ENCODE measurements at places on chromosomes 13 and 19. TPM values are rescaled to one million over a fixed set of nuclear protein-coding genes. Genes with fewer than 3 reads are reported as not detected.

The SRRM5 gene
- total RNA-seq, result 0.46 TPM

DNA sequence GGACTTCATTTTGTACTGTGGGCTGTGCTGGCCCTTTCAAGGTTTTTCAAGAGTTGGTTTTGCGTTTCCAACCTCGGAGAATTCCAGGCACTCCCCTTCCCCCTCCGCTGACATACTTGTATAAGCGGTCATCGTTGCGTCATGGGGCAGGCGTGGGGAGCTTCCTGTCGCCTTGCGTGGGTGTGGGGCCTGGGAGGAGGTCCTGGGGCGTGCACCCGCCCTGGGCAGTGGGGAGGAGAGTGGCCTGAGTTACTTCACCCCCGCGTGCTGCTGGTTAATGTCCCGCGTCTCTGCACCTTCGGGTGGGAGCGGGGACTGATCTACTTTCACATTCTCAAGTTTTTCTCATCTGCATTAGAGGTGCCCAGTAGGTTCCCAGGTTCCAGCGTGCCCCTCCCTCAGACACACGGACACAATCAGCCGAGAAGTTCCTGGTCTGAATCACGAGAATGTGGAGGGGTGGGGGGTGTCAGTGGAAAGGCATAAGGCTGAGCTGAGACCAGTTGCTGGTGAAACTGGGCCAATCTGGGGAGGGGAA, 4.1 kb downstream of the IER2 start:
- H3K4me1 ChIP-seq, result peaks cover 28% of the 10 kb centered on the region
- H3K27ac ChIP-seq, result peak overlapping the region; percentile 92
- peak; percentile 50 for DNase-seq
- H3K27me3 ChIP-seq, result no peaks in the 10 kb centered on the region

DNA sequence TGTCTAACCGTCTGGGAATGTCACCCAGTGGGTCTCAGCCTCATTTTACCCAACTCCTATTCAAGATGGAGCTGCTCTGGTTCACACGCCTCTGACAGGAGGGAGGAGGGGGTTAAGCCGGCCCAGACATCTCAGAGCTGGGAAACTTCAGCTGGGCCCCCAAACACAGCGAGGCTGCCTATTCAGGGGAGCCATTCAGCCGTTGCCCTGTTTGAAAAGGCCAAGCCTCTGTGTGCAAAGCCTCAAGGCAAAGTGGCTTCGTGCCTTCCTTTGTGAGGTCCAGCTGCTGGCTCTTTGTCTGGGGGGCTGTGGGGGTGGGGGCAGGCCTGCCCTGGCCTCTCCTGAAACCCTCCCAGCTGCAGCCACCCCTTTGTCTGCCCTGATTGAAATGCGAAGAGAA, 147.4 kb downstream of the PTPRS start:
- no peaks in the 10 kb centered on the region for H3K4me1 ChIP-seq
- no peak overlapping the region for H3K27ac ChIP-seq
- H3K4me3 ChIP-seq, result no peak overlapping the region

GRCh38 chr19:10138879-10139795, 19.4 kb upstream of the EIF3G start:
- peaks cover 69% of the 10 kb centered on the region for H3K36me3 ChIP-seq
- H3K27me3 ChIP-seq, result no peaks in the 10 kb centered on the region
- no peak for DNase-seq
- H3K27ac ChIP-seq, result no peak overlapping the region
- H3K4me1 ChIP-seq, result peaks cover 10% of the 10 kb centered on the region

The ZNF562 gene
- 18.2 TPM for total RNA-seq

DNA sequence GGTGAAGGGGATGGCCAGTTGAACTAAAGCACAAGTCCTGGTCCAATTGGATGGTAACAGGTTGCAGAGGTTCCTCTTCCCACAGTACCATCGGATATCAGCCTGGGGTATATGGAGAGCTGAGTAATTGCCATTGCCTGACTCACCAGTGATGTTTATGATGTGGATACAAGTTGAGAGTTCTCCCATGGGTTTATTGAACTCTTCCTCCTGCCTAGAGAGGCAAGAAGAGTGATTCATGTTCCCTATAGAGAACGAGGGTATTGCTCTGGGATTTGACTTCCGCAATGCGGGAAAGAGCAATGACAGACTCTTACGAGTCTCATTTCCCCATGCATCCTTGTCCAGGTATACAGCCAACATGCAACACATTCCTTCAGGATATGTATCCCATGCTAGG, 111.3 kb upstream of the PCDH9 start:
- H3K4me1 ChIP-seq, result no peaks in the 10 kb centered on the region
- no peaks in the 10 kb centered on the region for H3K36me3 ChIP-seq
- no peak for DNase-seq
- H3K27ac ChIP-seq, result no peak overlapping the region

GRCh38 chr19:48616041-48616436, 1.2 kb upstream of the FAM83E start:
- no peaks in the 10 kb centered on the region for H3K27me3 ChIP-seq
- peak overlapping the region; percentile 58 for H3K27ac ChIP-seq
- peaks cover 48% of the 10 kb centered on the region for H3K36me3 ChIP-seq
- peaks cover 18% of the 10 kb centered on the region for H3K4me1 ChIP-seq

GRCh38 chr13:91313103-91313502, 34.4 kb upstream of the MIR17HG start:
- H3K27me3 ChIP-seq, result peaks cover 14% of the 10 kb centered on the region
- H3K4me3 ChIP-seq, result no peak overlapping the region
- peaks cover 9% of the 10 kb centered on the region for H3K4me1 ChIP-seq
- H3K27ac ChIP-seq, result no peak overlapping the region

DNA sequence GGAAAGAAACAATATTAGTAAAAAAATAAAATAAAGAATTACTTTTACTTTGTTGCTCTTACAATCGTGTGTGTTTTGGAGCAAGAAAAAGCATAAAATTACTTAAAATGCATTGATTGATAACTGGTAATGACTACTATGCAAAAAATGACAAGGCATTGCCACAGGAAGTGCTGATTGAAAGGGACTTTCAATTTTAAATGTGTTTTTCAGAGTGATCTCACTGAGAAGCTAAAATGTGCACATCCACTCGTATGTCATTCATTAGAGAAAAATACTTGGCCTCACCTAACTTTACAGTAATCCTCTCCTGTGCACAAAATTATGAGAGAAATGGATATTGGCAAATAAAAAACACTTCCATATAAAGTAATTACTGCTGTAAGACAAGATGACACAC, 934.9 kb downstream of the SLITRK6 start:
- H3K27me3 ChIP-seq, result no peaks in the 10 kb centered on the region
- no peak overlapping the region for H3K4me3 ChIP-seq
- DNase-seq, result no peak
- H3K36me3 ChIP-seq, result no peaks in the 10 kb centered on the region

DNA sequence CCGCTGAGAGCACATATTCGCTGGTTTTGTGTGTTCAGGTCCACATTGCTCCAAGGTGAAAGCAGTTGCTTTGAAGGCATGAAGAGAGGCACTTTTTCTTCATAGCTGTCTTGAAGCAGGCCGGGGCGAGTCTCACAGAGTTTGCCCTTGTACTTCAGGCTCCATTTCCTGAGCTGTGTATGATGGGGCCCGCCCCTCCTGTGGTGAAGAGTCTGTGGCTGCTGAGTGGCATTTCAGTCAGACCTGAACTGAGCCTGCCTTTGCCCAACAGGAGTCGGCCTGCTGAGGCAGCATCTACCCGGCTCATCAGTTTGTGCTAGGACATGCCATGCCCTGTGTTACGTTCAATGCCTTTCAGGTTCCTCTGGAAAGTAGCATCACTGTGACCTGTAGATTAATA, 44.4 kb upstream of the C1QTNF9 start:
- peak; percentile 79 for DNase-seq
- peaks cover 86% of the 10 kb centered on the region for H3K4me1 ChIP-seq
- peak overlapping the region; percentile 68 for H3K27ac ChIP-seq

GRCh38 chr13:24834902-24835510, 71.0 kb downstream of the RNF17 start:
- H3K27me3 ChIP-seq, result peaks cover 35% of the 10 kb centered on the region
- H3K4me1 ChIP-seq, result no peaks in the 10 kb centered on the region
- no peak for DNase-seq
- no peaks in the 10 kb centered on the region for H3K36me3 ChIP-seq
- no peak overlapping the region for H3K27ac ChIP-seq
- H3K4me3 ChIP-seq, result no peak overlapping the region

GRCh38 chr13:35474496-35475211, 1.8 kb downstream of the MAB21L1 start:
- peak overlapping the region; percentile 68 for H3K4me3 ChIP-seq
- H3K4me1 ChIP-seq, result peaks cover 17% of the 10 kb centered on the region
- H3K36me3 ChIP-seq, result peaks cover 2% of the 10 kb centered on the region
- H3K27ac ChIP-seq, result no peak overlapping the region

The DHRS12 gene
- 3.1 TPM for total RNA-seq

The KRI1 gene
- 69.5 TPM for total RNA-seq

GRCh38 chr13:112647256-112647655, 42.6 kb upstream of the ATP11A start:
- H3K27ac ChIP-seq, result no peak overlapping the region
- no peaks in the 10 kb centered on the region for H3K36me3 ChIP-seq
- H3K27me3 ChIP-seq, result peaks cover 4% of the 10 kb centered on the region

DNA sequence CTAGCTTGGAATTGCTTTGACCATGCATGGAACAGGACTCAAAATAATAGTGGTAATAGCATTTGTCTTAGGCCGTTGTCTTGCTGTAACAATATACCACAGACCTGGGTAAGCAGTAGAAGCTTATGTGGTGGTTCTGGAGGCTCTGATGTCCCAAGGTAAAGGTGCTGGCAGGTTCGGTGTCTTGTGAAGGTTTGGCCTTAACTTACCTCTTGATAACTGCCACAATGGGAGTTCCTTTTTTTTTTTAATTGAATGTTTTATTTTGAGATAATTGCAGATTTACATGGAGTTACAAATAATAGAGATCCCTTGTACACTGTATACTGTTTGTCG, 5.8 kb downstream of the RPL21 start:
- peaks cover 96% of the 10 kb centered on the region for H3K36me3 ChIP-seq
- H3K27me3 ChIP-seq, result no peaks in the 10 kb centered on the region
- no peak overlapping the region for H3K4me3 ChIP-seq
- no peak for DNase-seq

GRCh38 chr19:15588265-15588664, 26.8 kb upstream of the CYP4F8 start:
- no peak for DNase-seq
- no peaks in the 10 kb centered on the region for H3K36me3 ChIP-seq
- no peak overlapping the region for H3K27ac ChIP-seq
- H3K4me1 ChIP-seq, result no peaks in the 10 kb centered on the region

DNA sequence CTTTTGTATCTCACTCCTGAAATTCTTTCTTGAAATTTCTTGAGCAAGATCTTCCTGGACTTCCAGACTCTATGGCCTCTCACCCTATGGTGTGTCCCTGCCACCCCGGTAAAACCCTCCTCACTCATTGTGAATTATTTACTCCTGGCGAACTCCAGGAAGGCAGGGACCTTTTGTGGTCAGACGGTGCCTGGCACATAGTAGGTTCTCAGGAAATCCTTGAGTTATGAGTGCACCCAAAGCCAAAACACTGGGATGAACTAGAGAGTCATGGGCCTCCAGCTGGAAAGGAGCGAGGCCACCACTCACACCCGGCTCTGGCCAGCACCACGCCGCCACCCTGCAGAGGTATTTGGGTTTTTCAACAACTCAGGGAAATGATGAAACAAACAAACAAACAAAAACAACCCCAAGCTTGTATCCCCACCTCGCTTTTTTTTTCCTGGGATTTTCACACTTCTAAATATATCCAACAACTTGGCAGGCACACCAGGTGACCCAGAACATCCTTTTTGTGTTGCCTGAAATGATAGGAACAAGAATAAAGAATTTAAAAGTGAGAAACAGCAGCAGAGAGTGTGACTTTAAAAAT, 11.2 kb downstream of the HPN start:
- no peak overlapping the region for H3K27ac ChIP-seq
- no peak for DNase-seq
- H3K4me3 ChIP-seq, result no peak overlapping the region
- no peaks in the 10 kb centered on the region for H3K4me1 ChIP-seq
- H3K27me3 ChIP-seq, result peaks cover 6% of the 10 kb centered on the region
- H3K36me3 ChIP-seq, result no peaks in the 10 kb centered on the region

The CEACAM7 gene
- not detected for total RNA-seq

The KCNN1 gene
- 0.14 TPM for total RNA-seq

The CDX2 gene
- total RNA-seq, result not detected

DNA sequence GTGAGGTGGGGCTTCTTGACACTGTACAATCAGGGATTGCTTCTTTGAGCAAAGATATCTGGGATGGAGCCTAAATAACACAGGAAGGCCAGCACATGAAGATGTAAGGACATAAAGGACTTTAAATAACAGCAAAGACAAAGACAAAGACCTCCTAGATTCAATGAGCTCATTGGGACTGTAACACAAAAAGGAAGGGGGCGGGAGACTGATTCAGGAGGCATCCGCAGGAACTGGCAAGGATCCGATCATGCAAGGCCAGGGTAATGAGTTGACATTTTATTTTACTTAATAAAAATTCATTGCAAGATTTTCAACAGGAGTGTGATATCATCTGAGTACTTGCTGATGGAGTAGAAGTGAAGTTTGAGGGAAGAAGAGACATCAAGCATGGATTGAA, 121.5 kb downstream of the LHFPL6 start:
- no peaks in the 10 kb centered on the region for H3K36me3 ChIP-seq
- H3K4me1 ChIP-seq, result no peaks in the 10 kb centered on the region
- no peak overlapping the region for H3K4me3 ChIP-seq
- H3K27ac ChIP-seq, result no peak overlapping the region
- no peak for DNase-seq
- peaks cover 3% of the 10 kb centered on the region for H3K27me3 ChIP-seq

- H3K27ac ChIP-seq, result no peak overlapping the region
- no peaks in the 10 kb centered on the region for H3K36me3 ChIP-seq
- no peak for DNase-seq
- no peaks in the 10 kb centered on the region for H3K4me1 ChIP-seq
Observed at GRCh38 chr13:59205501-59205900, 958.2 kb downstream of the DIAPH3 start.

- H3K27me3 ChIP-seq, result peaks cover 42% of the 10 kb centered on the region
- no peak overlapping the region for H3K27ac ChIP-seq
- no peaks in the 10 kb centered on the region for H3K4me1 ChIP-seq
- no peaks in the 10 kb centered on the region for H3K36me3 ChIP-seq
Observed at GRCh38 chr13:31967155-31967554, 64.4 kb upstream of the FRY start.

The TPTE2 gene
- not detected for total RNA-seq

The CD70 gene
- 85.5 TPM for total RNA-seq

The CEACAM1 gene
- 7.1 TPM for total RNA-seq

- peaks cover 22% of the 10 kb centered on the region for H3K4me1 ChIP-seq
- no peak overlapping the region for H3K27ac ChIP-seq
- peaks cover 2% of the 10 kb centered on the region for H3K27me3 ChIP-seq
Observed at GRCh38 chr13:44760434-44760833, 184.3 kb upstream of the TSC22D1 start.

DNA sequence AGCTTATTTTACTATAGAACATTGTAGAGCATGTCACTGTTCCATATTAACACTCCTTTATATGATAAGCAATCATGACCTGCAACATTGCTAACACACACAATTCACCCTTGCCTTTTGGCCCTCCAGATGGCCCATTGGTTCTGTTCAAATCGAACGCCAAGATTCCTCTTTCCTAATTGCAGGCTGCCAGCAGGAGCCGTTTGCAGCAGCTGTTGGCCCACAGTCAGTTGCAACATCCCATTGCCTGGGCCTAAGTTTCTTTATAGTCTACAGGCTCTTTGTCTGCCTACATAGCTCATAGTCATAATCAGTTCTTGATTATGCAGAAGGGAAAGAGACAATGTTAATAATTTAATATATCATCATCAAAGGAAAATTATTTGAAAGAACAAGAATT, 37.6 kb downstream of the KCTD12 start:
- DNase-seq, result no peak
- peaks cover 11% of the 10 kb centered on the region for H3K27me3 ChIP-seq
- no peaks in the 10 kb centered on the region for H3K4me1 ChIP-seq
